Activated CD8-positive, alpha-beta memory T cell treated with anti-CD3 and anti-CD28 coated beads for 48 hours (primary cell): ENCODE measurements at places on chromosomes 7 and 10.

DNA sequence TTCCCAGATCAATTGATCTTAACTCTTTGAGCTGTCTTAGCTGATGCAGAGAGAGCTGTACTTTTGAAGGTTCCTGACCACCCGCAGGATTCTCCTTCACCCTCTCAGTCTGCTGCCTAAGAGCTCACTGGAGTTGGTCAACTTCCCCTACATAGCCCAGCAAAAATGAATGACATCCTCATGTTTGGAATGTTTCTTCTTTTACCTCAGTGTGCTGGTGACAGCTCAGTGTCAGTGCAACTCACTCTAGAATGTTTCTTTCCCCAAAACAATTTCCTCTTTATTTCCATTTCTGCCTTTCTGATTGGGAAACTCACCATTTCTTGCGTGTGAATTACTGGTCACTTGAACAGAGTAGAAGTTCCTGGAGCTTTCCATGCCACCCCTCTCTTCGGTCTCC is 48.7 kb downstream of the LSMEM1 start:
- DNase-seq: no peak

DNA sequence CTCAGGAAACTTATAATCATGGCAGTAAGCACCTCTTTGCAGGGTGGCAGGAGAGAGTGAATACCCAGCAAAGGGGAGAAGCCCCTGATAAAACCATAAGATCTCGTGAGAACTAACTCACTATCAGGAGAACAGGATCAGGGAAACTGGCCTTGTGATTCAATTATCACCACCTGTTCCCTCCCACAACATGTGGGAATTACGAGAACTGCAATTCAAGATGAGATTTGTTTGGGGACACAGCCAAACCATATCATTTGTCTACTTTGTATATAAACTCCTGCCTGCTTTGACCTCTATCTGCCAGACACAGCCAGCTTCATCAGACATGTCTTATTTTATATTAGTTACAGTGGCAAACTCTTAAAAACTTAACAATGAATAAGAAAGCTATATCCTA is 50.4 kb downstream of the ARMC3 start:
- DNase-seq: no peak

DNA sequence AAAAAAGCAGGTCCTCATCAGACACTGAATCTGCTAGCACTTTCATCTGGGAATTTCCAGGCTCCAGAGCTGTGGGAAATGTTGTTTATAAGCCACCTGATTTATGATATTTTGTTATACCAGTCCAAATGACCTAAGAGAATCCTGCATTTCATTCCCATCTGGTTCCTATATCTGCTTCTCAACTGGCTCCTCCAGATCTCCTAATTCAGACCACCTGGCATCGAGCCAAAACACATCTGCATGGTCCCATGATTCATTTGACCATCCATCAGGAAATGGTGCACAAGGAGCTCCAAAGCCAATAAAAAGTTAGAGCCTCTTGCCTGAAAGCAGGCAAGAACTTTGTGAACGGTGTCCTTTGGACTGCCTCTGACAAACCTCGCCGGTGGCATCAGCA is 108.9 kb downstream of the IPMK start:
- no peak for DNase-seq

GRCh38 chr10:75405598-75406461 is 4.3 kb upstream of the ZNF503 start:
- no peak for DNase-seq
